MCF 10A (cell line): ENCODE measurements at places on chromosomes 11 and 22. TPM values are rescaled to one million over a fixed set of nuclear protein-coding genes. Genes with fewer than 3 reads are reported as not detected.

KRTAP5-9 gene
- total RNA-seq, result not detected in 2 replicates

APOA4 gene
- total RNA-seq, result not detected in 2 replicates

LRRC4C gene
- total RNA-seq, result not detected in 2 replicates

RTN4RL2 gene
- total RNA-seq, result 2.0 and 3.2 TPM in 2 replicates

KCNK4 gene
- not detected in 2 replicates for total RNA-seq

FOLR3 gene
- 2.0 and 2.6 TPM in 2 replicates for total RNA-seq

TMEM121B gene
- total RNA-seq, result 0.07 TPM in 1 of 2 replicates, not detected in the other

MAJIN gene
- not detected in 2 replicates for total RNA-seq

UBQLN3 gene
- not detected in 2 replicates for total RNA-seq

APLNR gene
- not detected in 2 replicates for total RNA-seq

FOSL1 gene
- 95.3 and 124 TPM in 2 replicates for total RNA-seq

OTOG gene
- total RNA-seq, result not detected in 2 replicates

PRSS23 gene
- 9.8 and 13.8 TPM in 2 replicates for total RNA-seq

TREH gene
- not detected in 2 replicates for total RNA-seq

VSTM5 gene
- not detected in 2 replicates for total RNA-seq

HTR3B gene
- total RNA-seq, result not detected in 2 replicates

TMEM135 gene
- total RNA-seq, result 10.7 and 17.4 TPM in 2 replicates

PAMR1 gene
- total RNA-seq, result 0.51 TPM in 1 of 2 replicates, not detected in the other

OR52K2 gene
- not detected in 2 replicates for total RNA-seq

FOLR1 gene
- total RNA-seq, result 0.40 TPM in 1 of 2 replicates, not detected in the other

ARHGAP8 gene
- 10.3 and 18.6 TPM in 2 replicates for total RNA-seq

PHF21B gene
- total RNA-seq, result 0.66 and 0.75 TPM in 2 replicates

SEZ6L gene
- not detected in 2 replicates for total RNA-seq

MS4A6E gene
- not detected in 2 replicates for total RNA-seq

FEN1 gene
- total RNA-seq, result 19.9 and 21.5 TPM in 2 replicates

C11orf42 gene
- not detected in 2 replicates for total RNA-seq

THY1 gene
- not detected in 2 replicates for total RNA-seq

MS4A18 gene
- not detected in 2 replicates for total RNA-seq

ANGPTL5 gene
- total RNA-seq, result not detected in 2 replicates

RASL10A gene
- 0.52 and 0.82 TPM in 2 replicates for total RNA-seq

SMIM35 gene
- total RNA-seq, result not detected in 2 replicates

GLYAT gene
- total RNA-seq, result not detected in 2 replicates

ZNF214 gene
- 3.1 and 4.2 TPM in 2 replicates for total RNA-seq

TRPT1 gene
- 27.0 and 31.3 TPM in 2 replicates for total RNA-seq

BEST1 gene
- 2.5 and 3.2 TPM in 2 replicates for total RNA-seq

JAM3 gene
- total RNA-seq, result 1.6 TPM in 2 replicates

PLAAT3 gene
- total RNA-seq, result 3.6 and 3.9 TPM in 2 replicates

DBX1 gene
- not detected in 2 replicates for total RNA-seq

OR8D1 gene
- not detected in 2 replicates for total RNA-seq

PGA4 gene
- total RNA-seq, result not detected in 2 replicates
